ENCODE measurements at places on chromosomes 12 and 14.

- DNase-seq = no peak
These were observed 74.9 kb upstream of the EIF5 start for GRCh38 chr14:103259184-103259583.

DNA sequence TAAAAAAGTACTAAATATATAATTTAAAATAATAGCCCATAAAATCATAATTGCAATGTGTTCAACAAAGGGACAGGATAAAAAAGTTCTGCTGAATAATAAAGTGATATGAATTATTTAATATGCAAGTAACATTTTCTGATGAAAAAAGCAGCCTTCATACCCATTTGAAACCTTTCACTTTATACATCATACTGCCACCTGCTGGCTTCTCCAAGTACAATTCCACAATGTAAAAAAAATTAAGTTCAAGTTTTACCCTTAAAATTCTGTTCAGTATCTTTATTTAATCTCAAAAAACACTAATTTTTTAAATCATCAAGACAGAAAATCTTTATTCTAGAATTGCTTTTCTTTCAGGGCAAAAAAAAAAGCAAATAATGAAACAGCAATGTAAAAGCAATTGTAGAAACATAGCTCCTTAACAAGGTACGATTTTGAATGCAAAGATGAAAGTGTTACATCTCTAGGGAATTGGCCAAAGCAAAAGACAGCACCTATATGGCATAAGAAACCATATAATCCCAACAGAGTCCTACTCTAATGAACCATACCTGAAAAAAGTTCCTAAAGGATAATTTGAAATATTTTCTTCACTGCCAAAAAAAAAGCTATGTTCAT is 15.0 kb downstream of the MDM1 start:
- no peak for DNase-seq

DNA sequence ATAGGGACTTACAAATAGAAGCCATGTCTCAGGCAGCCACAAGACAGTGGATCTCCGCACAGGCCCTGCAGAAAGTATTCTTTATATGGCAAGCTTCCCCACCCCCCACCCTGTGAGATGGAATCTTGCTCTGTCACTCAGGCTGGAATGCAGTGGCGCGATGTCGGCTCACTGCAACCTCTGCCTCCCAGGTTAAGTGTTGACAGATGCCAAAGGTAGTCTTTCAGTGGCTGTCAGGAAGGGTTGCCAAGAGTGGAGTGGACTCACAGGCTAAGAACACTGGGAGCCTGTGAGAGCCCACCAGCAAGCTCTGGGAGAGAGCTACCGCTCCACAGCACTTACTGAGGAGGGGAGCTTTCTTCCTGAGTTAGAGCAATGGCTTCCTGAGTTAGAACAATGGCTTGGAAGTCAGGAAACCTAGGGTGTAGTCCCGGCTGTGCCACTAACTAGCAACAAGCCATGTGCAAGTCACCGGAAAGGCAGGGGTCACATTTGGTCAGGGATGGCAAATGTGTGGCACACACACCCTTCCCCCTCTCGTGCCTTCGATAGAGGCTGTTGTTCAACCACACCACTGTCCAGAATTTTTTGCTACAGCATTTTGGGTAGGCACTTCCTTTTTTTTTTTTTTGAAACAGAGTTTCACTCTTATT is 2.6 kb downstream of the RNASE1 start:
- no peak for DNase-seq

DNA sequence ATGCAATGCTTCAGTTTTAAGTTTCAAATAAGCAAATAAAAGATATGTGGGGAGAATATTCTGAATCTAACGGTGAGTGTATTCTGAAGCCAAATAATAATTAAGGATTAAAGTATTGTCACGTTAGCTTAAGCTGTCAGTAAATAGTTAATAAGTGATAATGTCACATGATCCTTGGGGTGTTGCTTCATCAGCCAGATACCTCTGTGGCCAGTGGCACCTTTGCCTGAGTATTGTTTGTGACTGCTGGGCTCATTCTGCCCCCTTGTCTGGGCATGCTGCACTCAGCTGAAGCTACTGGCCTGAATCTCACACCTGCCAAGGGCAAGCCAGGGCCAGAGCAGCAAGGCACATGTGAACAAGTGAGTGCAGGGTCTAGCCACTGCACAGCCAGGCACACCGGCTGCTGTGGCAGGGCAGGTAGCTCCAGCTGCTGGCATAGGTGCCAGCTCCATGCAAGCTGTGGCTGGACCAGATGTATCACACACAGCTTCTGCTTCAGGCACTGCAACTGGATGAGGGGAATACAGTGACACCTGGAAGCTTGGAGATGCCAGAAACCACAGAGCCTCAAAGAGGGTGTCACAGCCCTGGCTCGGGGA is 739.7 kb downstream of the SLC6A15 start:
- no peak for DNase-seq

DNA sequence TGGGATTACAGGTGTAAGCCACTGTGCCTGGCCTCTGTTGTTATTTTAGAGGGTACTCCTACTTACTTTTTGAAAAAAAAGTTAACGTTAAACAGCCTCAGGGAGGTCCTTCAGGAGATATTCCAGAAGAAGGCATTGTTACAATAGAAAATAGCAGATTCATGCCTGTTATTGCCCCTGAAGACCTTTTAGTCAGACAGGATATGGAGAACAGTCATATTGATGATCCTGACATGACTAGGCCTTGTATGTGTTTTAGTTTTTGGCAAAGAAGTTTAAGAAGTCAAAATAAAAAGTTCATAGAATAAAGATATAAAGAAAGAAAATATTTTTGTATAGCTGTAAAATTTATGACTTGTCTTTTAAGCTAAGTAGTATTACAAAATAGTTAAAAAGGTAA is 45.3 kb downstream of the WASHC3 start:
- DNase-seq = no peak

GRCh38 chr12:66584673-66585072 is 94.2 kb downstream of the GRIP1 start:
- no peak for DNase-seq

Data from fibroblast of skin of left biceps (primary cell).